ENCODE measurements at places on chromosomes 6 and 20.

GRCh38 chr6:35091346-35092083, 49.6 kb downstream of the TCP11 start:
- no peak for DNase-seq

DNA sequence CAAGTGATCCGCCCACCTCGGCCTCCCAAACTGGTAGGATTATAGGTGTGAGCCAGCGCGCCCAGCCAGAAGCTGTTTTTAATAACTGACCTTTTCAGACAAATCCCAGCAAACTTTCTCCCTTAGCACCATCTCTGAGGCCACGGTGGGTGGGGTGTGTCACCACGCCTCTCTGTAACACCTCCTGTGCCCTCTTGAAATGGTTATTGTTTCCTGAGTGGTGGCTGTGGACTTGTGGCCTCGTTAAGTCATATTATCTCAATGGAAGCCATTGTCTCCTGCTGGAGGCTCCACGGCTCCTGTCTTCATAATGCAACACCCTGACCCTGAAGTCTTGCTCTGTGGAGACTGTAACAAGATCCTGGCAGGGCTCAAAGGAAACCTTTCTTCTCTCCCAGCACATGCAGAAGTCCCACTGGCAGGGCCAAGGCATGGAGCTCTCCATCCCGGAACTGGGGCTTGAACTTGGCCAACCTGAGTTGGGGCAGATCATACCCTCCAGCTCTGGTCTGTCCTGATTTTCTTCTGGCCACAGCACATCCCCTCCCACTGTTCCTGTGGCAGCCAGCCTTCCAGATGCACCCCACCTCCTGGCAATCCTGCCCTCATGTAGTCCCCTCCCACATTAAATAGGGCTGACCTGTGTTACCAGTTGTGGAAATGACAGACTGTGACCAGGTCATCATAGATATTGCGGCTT, 81.1 kb downstream of the SNX5 start:
- no peak for DNase-seq

- no peak for DNase-seq
Observed at GRCh38 chr6:126064748-126065401, 78.5 kb downstream of the TRMT11 start.

GRCh38 chr6:84916704-84917103, 152.3 kb upstream of the TBX18 start:
- no peak for DNase-seq

GRCh38 chr6:159833556-159833955, 33.5 kb downstream of the PNLDC1 start:
- no peak for DNase-seq

DNA sequence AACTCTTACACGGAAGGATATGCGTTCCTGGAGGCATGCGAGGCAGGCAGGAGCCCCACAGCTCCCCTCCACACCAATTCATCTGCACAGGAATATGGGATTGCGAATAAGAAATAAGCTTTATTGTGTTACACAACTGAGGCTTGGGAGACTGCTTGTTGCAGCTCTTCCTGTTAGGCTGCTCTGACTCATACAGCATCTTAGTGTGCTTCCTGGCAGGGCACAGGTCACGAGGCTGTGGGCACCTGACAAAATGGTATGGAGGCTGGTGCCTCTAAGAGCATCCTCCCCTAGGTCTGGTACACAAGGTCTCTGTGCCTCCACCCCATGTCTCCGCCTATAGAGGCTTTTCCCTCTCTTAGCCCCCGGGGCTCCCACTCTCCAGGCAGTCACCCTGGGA, 6.8 kb downstream of the SLC22A3 start:
- no peak for DNase-seq

DNA sequence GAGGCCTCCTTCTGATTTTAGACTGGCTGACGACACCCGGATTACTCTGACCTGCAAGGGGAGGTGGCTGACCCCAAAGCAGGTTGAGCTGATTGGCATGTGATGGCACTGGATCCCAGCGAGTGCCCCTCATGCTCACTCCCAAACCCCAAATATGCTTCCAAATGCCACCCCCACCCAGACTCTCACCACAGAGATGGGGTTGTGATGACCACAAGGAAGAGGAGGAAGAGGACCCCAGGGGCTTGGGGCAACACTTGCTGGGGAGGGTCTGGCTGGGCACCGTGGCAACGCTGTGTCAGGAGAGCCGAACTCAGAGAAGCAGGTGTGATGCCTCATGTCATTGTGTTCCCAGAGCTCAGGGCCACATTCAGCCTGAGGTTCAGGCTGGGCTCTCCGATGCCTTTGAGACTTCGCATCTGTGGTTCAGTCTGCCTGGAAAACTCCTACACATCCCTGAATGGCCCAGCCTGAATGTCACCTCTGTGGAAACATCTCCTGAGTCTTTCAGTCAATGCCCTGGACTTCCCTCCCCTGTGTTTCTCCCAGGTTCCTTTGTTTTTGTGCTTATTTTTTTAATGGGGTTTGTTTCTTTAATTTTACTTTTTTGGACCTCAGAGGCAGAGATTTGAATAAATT, 169.1 kb upstream of the PMEPA1 start:
- peak; percentile 43 for DNase-seq

GRCh38 chr6:25223490-25223991, 55.6 kb upstream of the CARMIL1 start:
- no peak for DNase-seq

DNA sequence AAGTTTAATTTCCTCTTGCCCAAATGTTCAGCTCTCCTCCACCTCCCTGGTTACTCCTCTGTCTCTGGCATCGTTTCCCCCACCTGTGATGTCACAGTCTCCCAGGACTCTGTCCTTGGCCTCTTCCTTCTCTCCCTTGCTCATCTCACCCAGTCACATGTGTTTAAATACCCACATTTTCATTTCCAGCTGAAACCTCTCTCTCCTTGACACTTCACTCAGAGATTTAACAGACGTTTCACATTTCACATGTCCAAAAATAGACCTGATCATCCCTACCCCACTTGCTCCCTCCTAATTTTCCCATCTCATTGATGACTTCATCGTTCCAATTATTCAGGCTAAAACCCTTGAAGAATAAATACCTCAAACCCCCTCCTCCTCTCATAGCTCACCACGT, 604.1 kb upstream of the JAG1 start:
- DNase-seq = no peak

DNA sequence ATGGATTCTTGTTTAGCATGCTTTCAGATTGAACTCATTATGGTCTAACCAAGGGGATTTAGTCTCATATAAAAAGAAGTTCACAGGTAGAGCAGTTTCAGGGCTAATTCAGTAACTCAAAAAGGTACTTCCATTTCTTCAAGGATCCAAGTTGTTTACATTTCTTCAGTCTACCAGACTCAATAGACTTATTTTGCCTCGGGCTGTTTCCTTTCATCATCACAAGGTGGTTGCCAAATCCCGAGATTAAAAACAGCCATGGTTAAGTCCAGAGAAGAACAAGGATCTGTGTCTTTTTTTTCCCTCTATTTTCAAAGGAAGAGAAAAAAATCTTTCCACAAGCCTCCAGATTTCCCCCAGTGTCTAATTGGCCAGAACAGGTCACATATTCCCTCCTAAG, 69.8 kb upstream of the SNX9 start:
- DNase-seq = no peak

DNA sequence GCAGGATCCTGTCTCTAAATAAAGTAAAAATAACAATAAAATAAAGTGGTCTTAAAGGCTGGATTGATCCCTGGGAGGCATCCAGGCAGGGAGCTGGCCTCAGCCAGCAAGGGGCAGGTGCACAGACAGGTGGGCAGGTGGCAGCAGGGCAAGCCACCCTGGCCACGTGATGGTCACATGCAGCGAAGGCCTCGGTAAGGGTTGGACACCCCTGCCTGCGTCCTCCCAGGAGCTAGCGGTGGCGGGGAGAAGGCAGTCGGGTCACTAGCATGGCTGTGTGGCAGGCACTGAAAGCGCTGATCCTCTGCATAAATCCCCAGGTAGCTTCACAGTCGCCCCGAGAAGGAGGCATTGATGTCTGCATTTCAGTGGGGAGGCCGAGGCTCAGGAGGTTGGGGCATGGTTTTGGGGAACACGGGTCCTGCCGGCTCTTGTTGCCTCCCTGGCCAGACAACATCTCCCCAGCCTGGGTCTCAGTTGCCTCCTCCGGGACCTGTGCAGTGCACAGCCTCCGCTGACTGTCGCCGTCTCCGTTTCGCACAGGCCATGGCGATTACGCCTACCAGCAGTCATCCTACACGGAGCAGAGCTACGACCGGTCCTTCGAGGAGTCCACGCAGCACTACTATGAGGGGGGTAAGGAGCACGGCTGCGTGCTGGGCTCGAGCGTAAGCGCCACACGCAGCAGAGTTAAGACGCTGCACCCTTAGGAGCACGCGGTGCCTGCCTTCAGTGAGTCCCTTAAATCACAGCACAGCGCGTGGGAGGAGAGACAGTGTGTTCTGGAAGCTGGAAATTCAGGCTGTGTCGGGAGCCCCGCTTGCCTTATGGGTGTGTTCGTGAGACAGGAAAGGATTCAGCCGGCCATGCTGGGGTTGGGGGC, 17.7 kb upstream of the MTG2 start:
- DNase-seq = no peak

DNA sequence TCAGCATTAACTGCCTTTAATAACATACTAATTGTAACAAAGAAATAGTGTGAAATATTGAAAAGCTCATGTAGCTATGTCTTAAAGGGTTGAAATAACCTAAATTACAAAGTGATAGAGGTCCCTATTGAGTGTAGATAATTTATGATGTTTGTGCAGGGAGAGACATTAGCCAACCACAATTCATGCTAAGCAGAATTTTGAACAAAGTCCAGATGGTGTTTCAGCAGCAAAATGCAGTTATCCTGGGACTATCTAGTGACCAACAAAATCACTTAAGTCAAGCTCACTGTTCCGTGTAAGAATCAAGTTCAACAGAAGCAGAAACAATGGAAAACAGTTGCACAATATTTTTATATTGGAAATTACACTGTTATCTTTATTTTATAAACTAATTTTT, 218.5 kb downstream of the SIM1 start:
- no peak for DNase-seq

Measured in type B pancreatic cell (in vitro differentiated cells).